ENCODE measurements at places on chromosomes 1 and 21.

GRCh38 chr21:30408782-30409494, 13.1 kb downstream of the KRTAP13-1 start:
- DNase-seq = no peak

GRCh38 chr1:18922848-18923755, 20.7 kb upstream of the ALDH4A1 start:
- no peak for DNase-seq

DNA sequence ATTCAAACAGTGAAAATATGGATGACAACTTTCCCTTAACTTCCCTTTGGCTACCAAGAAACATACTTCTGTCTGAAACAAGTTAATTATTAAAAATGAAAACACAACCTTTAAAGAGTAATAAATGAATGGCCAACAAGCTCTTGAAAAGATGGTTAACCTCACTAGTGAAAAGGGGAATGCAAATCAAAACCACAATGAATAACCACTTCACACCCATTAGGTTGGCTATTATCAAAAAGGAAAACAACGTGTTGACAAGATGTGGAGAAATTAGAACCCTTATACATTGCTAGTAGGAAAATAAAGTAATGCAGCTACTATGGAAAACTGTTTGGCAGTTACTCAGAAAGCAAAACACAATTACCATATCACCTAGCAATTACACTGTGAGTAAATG, 14.1 kb downstream of the COP1 start:
- DNase-seq = no peak

DNA sequence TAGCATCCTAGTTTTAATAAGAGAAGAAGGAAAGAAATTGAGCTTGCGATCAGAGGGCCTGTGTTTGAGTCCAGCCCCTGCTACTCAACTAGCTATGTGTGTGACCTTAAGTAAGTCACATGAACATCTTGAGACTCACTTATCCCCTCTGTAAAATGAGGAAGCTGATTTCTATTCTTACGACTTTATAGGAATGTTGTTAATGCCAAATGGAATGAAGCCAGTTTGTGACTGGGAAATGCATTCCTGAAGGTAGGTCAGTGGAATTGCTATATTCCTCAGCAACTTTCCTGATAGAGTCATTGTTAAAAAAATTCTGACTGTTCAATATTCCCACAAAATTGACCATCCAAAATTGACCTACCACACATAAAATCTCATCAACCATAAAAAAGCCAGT, 14.9 kb downstream of the FASLG start:
- DNase-seq = no peak

DNA sequence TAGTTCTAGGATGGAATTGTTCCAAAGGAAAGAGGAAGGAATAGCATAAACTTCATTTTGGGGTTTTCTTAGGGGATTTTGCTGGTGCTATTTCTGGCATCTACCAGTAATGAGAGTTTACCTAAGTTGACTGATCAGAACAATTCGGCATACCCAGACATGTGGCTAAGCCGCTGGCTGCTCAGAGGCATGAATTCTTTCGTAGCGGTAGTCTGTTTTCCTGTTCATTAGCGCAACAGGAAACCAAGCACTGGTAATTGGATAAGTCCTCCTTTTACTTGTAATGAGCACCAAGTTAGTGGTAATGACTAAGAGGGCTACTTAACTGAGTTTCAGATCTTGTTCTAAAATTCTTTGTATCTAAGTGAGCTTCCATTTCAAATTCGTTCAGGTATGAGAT, 38.6 kb downstream of the C21orf91 start:
- peak; percentile 86 for DNase-seq

- no peak for DNase-seq
Measured at GRCh38 chr1:106232128-106232527, 824.3 kb upstream of the PRMT6 start.

DNA sequence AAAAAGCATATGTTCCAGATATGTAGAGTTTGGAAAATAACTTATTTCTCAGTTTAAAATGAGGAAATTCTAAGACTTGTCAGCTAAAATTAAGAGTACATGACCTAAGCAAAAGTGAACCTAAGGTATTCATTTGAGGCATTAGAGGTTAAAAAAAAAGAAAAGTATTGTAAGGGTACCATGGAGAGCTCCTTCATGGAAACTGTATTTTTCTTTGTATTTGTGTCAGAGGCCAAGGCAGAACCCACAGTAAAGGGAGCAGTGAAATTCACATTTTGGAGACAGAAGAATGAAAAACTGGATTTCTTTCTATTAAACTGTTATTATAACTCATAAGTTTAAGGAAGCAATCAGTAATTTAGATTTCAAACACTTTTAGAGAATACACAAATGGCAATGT, 1494.8 kb downstream of the KCNT2 start:
- no peak for DNase-seq

GRCh38 chr1:53342735-53343470, 15.0 kb upstream of the LRP8 start:
- no peak for DNase-seq

GRCh38 chr1:154193821-154194220, 1.9 kb upstream of the TPM3 start:
- no peak for DNase-seq

DNA sequence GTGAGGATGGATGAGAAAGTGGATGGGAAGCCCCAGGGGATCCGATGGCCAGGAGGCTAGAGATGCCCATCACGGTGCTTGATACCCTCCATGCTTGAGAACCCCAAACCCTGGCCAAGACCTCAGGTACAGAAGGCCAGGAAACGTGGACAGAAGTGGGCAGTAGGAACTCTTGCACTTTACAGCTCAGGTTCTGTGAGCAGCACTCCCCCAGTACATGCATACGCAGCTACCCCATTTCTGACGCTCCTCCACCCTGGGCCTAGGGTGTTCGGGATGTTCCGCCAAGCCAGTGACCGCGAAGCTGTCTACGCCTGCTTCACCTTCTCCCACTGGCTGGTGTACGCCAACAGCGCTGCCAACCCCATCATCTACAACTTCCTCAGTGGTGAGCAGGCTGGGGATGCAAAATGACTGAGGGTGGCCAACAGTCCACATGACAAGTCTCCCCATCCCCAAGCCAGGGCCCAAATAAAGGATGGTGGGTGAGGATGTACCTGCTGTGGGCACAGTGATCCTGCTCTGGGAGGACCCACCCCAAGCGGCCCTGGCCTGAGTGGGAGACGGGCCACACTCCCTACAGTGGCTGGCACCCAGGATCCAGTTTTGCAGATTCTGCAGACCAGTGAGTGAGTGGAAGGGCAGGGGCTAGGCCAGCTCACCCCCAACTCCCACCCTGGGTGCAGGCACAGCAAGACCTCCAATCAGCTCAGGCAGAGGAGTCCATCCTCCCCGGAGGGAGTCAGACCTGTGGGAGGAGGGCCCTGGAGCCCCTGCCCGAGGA, 7.4 kb downstream of the HCRTR1 start:
- no peak for DNase-seq

DNA sequence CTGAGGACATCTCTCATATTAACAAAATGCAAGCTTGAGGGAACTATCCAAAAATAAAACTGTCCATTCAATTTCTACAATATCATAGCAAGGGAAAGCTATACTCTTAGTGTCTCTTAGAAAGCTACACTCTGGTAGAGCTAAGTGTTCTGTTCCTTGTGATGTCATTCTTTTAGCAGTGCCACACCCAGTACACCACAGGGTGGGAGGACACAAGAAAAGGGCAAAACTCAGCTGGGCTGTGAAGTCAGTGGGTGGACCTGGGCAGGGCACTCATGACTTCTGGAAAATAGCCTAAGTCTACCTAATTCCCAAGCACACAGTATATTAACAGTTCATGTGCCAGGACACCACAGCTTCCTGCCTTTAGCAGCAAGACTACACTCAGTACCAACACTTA, 42.2 kb upstream of the TNFSF4 start:
- DNase-seq = no peak

DNA sequence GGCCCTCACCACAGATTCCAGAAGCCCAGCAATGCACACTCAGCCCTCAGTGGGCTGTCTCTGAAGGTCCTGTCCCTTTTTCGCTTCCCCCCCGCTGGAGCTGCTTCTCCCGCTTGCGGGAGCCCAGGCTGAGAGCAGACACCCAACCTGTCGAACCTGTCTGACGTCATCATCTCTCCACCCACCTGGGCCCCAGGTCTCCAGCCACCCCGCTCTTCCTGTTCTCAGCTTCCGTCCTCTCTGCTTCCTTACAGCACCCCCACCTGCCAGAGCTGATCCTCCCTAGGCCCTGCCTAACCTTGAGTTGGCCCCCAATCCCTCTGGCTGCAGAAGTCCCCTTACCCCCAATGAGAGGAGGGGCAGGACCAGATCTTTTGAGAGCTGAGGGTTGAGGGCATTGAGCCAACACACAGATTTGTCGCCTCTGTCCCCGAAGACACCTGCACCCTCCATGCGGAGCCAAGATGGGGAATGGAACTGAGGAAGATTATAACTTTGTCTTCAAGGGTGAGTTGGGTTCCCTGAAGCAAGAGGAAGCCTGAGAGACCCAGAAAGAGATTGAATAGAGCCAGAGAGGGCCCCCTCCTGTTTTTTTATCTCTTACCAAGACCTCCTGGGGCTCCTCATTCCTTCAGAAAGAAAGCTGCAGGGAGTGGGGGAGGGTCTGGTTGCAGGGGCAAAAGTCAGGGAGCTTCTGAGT, at the start of gene RAB25:
TSS of gene RAB25 (plus strand) at position 224 of the 700 bp plus-strand sequence. CDS start at position 465, 241 bp downstream.
- no peak for DNase-seq

- DNase-seq = peak; percentile 33
Measured at GRCh38 chr1:26553942-26554682, 24.6 kb downstream of the RPS6KA1 start.

All from CD4-positive, alpha-beta T cell treated with Interleukin-15 for 4 hours (primary cell).